Fibroblast of skin of right quadriceps (primary cell): ENCODE measurements at places on chromosomes 5 and 9.

GRCh38 chr9:74804018-74804385 lies 83.7 kb downstream of the TRPM6 start:
- DNase-seq, result peak; percentile 5

- DNase-seq, result no peak
These were observed 126.0 kb upstream of the FAM120A start for GRCh38 chr9:93325307-93326035.

GRCh38 chr5:76441101-76441500 lies 38.0 kb downstream of the IQGAP2 start:
- no peak for DNase-seq

GRCh38 chr9:72256931-72257330 lies 107.7 kb downstream of the GDA start:
- DNase-seq, result no peak

DNA sequence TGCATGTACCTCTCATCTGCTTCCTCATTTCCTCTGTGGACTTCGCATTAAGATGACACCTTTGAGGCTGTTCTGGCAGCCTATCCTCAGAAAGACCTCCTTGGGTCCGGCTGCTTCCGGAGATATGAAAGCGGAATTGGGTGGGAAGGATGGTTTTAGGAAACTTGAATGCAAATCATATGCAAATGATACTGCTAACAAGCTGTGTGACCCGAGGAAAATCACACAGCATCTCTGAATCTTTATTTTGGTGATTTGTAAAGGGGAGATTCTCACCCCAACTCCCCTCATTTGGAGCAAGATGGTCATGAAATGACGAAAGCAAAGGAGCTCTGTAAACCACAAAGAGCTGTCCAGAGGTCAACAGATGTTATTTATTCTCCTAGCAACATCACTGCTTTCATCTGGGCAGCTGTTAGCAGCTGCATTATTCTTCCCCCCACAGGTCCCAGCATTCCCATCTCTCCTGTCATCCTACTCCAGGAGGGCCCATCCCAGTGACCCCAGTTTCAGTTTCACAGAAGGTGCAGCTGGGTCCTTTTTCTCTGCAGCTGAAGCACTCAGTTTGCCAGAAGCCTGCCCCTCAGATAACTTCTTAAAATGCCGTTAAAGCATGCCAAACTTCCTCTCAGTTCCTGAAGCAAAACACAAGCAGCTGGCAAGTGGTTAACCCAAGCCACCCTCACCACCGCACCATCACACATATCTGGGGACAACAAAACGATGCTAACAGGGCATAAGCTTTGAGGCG lies 269.5 kb downstream of the SEC61B start:
- DNase-seq, result peak; percentile 34

DNA sequence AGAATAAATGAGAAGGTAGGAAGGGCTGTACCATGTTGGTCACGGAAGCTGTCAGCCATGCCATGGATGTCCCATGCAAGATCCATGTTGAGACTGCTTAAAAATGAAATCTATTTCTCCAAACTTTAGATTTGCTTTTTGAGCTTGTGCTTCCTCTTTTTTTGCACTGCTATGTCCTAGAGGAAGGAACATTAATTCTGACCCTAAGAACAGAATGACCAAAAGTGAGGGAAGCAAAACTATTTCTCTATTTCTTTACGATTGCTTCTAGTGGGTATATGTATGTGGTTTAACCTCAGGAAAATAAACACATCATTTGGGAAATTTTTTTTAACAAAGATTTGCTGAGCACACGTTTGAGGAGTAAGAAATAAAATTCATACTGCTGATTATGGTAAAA lies 84.6 kb downstream of the USP20 start:
- no peak for DNase-seq

GRCh38 chr9:69951411-69951810 lies 92.2 kb upstream of the MAMDC2 start:
- DNase-seq, result peak; percentile 90
